ENCODE measurements at places on chromosomes 16 and 17.

GRCh38 chr17:65017207-65017774 lies 39.2 kb downstream of the GNA13 start:
- DNase-seq: no peak

- DNase-seq: no peak
Measured at GRCh38 chr17:74960570-74961342, 11.8 kb downstream of the HID1 start.

- DNase-seq: no peak
Measured at GRCh38 chr17:20170085-20170484, 160.9 kb downstream of the SPECC1 start.

DNA sequence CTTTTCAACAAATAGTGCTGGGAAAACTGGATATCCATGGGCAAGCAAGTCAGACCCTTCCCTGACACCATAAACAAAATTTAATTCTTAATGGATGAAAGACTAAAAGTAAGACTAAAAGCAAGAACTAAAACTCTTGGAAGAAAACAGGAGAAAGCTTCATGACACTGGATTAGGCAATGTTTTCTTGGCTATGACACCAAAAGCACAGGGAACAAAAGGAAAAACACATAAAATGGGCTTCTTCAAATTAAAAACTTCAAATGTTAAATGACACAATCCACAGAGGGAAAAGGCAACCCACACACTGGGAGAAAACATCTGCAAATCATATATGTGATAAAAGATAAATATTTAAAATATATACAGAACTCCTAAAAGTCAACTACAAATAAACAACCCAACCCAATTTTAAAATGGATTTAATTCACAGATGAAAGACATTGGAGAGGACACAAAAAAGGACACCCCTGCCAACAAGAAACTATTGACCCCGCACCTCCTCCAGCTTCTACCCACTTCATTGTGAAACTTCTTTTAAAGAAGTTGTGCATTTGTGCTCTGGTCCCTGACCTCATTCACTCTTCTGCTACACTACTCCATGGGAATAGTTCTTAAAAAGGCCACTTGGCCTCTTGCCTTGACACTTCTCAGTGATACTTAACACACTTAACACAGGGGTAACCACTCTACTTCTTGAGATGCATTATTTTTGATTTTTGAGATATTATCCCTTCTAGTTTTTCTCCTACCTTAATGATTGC lies 80.3 kb downstream of the TRIM37 start:
- DNase-seq: no peak

- DNase-seq: no peak
Measured at GRCh38 chr16:83045790-83046189, 419.0 kb downstream of the CDH13 start.

- DNase-seq: no peak
Measured at GRCh38 chr17:7548585-7549400, at the start of gene TNFSF12. TSS of gene TNFSF12 (plus strand) at chr17:7549058. CDS start at chr17:7549154, 96 bp downstream.

DNA sequence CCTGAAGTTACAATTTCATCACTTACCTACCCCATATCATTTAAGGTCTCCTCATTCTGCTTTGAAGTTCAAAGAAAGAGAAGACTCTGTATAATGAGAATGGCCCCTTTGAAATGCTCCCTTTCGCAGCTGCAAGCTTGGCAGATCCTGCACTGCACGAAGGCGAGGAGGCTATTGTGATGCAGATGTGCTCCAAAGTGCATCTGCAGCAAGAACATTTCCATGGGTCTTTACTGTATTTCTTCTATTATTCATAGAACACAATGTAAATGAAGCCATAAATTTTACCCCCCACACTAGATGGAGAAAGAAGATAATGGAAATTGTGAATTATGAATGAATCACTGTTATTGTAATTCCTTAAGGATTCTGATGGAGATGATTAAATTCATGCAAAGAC lies 178.7 kb downstream of the CHD9NB start:
- no peak for DNase-seq

- no peak for DNase-seq
Measured at GRCh38 chr17:58318065-58318481, 10.5 kb downstream of the TSPOAP1 start.

- DNase-seq: no peak
Measured at GRCh38 chr17:53818929-53819328, 3.8 kb upstream of the KIF2B start.

DNA sequence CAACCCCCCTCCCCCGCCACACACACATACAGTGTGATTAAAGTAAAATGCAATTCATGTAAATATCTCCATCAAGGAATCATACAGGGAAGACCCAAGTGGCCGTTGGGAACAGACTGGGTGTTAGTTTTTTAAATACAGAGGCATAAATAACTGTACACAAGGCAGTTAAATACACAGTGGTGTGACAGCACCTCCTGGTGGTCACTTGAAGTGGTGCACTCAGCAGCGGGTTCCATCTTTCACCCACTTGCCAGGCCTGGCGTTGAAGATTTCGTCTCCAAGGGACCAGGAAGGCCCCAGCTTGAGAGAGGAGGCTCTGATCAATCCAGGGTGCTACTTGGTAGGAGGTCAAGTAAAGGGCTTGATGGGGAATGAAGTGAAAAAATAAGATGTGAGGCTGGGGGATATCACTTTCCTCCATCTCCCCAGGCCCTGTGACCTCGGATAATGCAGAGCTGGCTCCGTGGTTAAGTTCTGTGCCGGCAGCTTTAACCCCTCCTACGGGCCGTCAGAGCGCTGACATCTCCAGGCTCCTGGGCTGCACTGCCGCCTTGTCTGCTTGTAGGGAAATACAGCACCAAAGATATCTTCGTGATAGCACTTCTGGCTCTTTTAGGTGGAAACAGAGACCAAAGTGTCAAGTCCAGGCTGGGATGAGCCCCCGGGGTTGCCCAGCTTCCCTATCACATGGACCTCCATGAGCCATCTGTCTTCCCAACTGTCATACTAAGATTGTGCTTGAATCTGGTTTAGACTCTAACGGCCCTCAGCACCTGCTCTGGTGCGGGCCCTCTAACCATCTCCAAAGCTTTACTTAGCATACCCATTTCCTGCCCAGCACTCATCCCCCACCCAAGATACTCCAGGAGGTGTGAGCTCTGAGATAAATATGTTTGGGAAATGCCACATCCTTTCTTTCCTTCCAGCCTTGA lies 20.7 kb downstream of the LGALS9 start:
- no peak for DNase-seq

DNA sequence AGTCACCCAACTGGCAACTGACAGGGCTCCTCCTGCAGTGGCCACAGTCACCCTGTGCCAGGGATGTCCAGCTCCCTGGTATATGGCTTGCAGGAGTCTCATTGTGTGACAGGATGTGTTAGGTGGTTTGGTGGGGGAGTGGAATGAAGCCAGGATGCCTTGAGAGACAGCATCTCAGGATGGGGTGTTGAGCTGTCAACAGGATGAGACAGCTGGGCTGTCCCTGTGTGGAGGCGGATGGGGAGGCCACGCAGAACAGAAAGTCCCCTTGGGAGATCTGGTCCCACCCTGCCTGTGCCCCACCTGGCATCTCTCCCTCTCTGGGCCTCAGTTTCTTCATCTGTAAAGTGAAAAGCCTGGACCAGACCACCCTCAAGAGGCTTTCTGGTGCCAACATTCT lies 9.5 kb upstream of the ZNF469 start:
- DNase-seq: no peak

DNA sequence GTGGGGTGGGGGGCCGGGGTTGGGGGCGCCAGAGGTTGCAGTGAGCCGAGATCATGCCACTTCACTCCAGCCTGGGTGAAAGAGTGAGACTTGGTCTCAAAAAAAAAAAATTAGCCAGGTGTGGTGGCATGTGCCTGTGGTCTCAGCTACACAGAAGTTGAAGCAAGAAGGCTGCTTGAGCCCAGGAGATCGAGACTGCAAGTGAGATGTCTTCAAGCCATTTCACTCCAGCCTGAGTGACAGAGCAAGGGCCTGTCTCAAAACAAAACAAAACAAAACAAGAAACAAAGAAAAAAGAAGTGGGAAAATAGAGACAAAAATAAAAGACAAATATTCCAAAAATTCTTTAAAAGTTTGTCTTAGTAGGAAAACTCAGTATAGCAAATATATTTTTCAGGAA lies 135.1 kb upstream of the CORO6 start:
- DNase-seq: no peak

DNA sequence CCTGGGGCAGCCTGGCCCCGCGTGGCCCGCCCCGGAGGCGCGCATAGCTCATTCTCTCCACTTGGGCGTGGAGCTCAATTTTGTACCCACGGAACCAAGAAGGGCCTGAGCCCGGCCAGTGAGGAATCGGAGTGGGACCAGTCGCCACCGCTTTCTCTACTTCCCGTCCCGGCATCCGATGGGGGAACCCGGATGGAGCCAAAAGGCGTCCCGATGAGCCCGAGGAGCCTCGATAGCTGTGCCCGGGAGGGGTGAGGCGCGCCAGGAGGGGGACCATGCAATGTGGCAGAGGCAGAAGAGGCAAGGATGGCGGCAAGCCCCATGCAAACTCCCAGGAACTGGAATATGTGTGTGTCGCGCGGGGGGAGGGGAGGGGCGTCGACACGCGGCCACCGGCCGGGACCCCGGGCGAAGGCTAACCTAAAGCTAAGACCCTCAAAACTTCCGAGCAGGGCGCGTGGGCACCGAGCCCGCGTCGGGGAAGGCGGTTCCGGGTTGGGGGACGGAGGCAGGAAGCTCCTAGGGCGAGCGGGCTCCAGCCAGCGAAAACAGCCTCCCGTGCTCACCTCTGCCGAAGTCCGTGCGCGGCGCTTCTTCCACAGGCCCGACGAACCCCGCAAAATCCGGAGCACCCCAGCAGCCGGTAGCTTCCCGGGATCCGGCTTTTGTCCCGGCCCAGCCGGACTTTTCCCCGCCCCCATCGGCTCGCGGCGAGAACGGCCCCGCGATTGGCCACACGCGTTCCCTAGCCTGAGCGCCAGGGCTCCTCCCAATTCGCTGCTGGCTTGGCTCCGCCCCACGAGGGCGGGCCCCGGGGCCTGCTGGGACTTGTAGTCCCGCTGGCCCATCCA lies at the start of gene ACLY:
TSS of gene ACLY (minus strand) at position 638 of the 851 bp plus-strand sequence. CDS start 5,078 bp downstream, outside the sequence.
- peak; percentile 32 for DNase-seq

GRCh38 chr17:69874175-69874670 lies 200.8 kb upstream of the KCNJ16 start:
- DNase-seq: no peak

DNA sequence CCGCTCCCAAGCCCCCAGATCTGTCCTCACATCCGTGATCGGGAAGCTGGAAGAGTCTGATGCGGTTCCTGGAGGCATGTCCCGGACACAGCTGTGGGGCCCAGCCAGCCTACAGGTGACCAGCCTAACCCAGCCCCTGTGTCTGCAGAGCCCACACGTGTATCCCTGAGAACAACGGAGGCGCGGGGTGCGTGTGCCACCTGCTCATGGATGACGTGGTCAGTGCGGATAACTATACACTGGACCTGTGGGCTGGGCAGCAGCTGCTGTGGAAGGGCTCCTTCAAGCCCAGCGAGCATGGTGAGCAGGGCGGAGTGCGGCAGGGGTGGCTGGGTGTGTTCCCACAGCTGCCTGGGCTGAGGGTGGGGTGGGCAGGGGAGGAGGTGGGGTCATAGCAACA lies 30.9 kb downstream of the IL4R start:
- DNase-seq: no peak

- DNase-seq: no peak
Measured at GRCh38 chr16:53636978-53637377, 66.7 kb downstream of the RPGRIP1L start.

- no peak for DNase-seq
Measured at GRCh38 chr17:49980703-49981197, 11.8 kb downstream of the DLX4 start.

- no peak for DNase-seq
Measured at GRCh38 chr17:32523827-32524552, 37.2 kb downstream of the CDK5R1 start.

DNA sequence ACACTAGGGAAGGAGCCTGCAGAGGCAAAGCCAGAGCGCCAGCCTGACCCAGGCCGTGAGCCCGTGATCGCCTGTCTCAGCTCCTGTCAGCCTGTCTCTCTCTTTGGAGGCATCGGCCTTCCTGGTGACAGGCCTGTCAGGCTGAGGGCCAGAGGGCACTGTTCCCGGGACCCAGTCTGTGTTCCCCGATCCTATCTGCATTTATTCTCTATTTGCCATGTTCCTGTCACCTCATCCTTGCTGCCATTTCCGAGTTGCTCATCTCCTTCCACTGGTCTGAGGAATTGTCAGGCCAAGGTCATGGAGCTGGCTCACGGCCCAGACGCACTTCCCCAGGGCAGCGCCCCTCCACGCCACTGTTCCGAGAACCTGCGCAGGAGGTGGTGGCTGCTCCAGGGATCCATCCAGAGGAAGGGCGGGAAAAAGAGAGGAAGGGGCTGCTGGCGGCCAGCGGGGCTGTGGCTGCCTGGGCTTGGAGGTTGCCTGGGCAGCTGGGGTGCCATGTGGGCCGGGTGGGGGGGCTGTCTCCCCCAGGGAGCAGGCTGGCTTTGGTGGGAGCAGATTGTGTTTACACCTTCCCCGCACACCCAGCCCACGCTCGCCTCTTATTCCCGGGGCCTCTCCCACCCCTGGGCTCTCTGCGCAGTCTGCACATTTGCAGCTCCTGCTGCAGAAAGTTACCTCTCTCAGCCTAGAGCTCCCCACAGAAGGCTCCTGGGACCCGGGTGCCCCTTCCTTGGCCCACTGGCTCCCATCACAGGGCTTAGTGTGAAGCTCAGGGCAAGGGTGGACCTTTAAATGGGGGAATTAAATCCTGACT lies 4.9 kb downstream of the PRCD start:
- no peak for DNase-seq

GRCh38 chr16:57475711-57476339 lies 10.5 kb downstream of the DOK4 start:
- no peak for DNase-seq

DNA sequence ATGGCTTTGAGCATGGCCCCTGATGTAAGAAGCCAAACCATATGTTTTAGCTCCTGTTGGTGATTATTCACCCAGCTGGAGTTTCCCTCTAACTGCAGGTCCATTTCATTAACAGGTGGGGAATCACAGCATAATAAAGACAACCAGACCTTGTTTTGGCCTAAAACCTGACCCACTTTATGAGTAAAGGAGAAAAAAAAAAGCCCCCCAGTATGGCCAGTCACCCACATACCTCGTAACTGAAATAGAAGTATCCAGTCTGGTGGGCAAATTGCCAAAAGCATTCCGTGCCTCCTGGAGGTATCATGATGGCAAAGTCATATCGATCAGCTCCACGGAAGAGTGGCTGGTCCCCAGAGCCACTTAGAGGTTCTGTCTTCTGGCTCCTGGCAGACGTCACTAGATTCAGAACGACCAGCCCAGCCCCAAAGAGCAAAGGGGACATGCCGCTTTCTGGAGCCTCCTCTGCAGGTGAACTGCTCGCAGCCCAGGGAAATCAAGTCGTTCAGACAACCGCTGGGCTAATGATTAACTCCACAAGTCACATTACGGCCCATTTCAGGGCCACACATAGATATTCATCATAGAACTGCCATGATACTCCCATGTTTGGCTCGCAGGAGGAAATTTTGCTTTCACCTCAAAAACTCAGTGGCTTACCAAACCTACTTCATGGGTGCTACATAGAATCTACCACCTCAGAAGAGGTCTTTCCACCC lies at the start of gene TMED6:
TSS of gene TMED6 (minus strand) at position 478 of the 719 bp plus-strand sequence. CDS start at position 445, 33 bp downstream.
- DNase-seq: no peak

- no peak for DNase-seq
Measured at GRCh38 chr17:72725433-72726068, 366.9 kb downstream of the SLC39A11 start.

GRCh38 chr17:68587026-68587425 lies 14.1 kb downstream of the FAM20A start:
- DNase-seq: no peak

GRCh38 chr17:56358651-56359050 lies 205.4 kb downstream of the ANKFN1 start:
- no peak for DNase-seq

GRCh38 chr16:719815-720446 lies 1.0 kb upstream of the ANTKMT start:
- no peak for DNase-seq

- DNase-seq: no peak
Measured at GRCh38 chr17:5600041-5600440, 15.7 kb upstream of the NLRP1 start.

GRCh38 chr17:57657211-57657610 lies 87.9 kb downstream of the CCDC182 start:
- DNase-seq: no peak
